ENCODE measurements at places on chromosomes 6 and 20.

DNA sequence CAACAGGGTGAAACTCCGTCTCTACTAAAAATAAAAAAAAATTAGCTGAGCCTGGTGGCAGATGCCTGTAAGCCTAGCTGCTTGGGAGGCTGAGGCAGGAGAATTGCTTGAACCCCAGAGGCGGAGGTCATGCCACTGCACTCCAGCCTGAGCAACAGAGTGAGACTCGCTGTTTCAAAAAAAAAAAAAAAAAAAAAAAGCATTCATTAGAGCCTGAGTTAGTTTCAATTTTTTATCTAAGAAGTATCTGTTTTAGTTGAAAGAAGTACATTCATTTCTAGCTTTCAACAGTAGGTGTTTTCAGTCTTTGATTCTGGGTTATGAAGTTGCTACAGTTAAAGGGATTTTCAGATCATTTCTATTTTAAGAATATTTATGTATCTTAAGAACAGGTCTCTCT is 42.2 kb downstream of the ZNF292 start:
- DNase-seq: no peak

DNA sequence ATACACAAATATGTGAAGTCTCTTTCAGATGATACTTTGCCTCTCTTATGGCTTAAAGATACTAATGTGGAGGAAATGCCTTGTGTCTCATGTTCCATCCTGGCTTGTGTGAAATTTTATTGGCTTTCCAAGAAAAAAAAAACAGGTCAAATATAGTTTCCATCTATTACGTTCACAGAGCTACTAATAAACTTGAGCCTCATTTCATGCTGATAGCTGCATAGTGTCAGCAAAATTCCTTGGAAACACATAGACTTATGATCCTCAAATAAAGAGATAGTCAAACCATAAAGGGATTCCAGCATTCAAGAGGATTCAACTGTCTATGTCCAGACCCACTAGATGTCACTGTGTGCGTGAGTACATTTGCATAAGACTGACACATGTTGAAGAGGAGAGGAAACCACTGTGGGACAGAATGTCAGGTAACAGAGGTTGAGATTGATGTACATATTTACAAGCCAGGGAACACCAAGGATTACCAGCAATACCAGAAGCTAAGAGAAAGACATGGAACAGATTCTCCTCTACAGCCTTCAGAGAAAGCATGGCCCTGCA is 266.6 kb downstream of the COL12A1 start:
- DNase-seq: no peak

GRCh38 chr6:101232961-101233360 is 160.5 kb upstream of the GRIK2 start:
- no peak for DNase-seq

DNA sequence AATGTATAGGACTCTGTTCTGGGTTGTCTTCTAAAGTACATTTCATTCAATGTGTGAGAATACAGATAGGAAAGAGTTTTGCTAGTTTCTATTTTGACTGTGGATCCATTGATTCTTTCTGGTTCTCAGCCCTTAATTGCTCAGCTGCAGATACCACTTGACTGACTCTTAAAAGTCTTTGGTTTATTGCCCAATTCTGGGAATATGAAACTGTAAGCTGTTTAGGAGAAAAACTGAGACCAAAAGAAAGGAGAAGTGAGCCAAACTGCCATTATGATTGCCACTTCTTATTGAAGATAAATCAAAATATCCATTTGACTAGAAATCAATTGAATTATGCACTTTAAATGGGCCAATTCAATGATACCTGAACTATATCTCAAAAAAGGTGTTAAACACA is 211.4 kb downstream of the ESR1 start:
- DNase-seq: no peak

DNA sequence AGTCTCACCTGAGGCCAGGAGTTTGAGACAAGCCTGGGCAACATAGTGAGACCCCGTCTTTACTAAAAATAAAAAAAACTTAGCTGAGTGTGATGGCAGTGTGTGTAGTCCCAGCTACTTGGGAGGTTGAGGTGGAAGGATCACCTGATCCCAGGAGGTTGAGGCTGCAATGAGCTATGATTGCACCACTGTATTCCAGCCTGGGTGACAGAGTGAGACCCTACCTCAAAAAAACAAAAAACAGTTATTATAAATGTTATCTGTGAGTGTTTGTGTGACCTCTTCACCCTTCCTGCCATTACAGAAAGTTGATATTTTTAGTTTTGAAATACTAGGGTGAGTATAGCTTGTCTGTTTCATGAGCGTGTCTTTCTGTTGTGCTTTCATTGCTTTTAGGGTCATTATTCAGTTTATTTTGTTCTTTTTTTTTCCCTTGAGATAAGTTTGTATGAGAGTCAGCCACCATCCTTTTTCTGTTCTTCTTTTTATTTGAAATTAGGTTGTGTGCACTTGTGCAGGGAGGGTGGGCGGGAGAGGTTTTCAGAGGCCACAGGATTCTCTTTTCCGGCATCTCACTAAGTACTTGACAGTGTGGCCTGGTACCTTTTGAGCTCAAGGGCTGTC is 26.2 kb downstream of the CDYL start:
- no peak for DNase-seq

DNA sequence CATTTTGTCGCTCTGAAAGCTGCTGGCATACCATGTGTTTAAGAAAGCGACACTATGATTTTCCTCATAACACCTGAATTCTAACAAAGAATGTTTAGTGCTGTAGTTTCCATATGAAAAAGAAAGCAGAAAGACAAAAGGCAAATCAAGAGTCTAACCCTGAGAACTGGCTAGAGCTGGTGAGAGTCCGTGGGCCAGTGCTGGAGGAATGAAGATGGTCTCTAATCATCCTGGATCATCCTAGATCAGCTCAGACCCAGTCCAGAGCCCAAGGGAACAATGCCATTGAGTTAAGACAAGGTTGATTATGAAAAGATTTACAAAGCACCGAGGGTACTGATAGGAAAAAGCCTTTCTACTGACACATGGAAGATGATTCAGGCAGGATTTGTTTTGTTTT is 73.0 kb upstream of the MYLIP start:
- DNase-seq: no peak

GRCh38 chr6:14965424-14966075 is 280.3 kb upstream of the JARID2 start:
- DNase-seq: no peak

GRCh38 chr6:109393886-109394281 is 11.6 kb upstream of the CD164 start:
- DNase-seq: no peak

DNA sequence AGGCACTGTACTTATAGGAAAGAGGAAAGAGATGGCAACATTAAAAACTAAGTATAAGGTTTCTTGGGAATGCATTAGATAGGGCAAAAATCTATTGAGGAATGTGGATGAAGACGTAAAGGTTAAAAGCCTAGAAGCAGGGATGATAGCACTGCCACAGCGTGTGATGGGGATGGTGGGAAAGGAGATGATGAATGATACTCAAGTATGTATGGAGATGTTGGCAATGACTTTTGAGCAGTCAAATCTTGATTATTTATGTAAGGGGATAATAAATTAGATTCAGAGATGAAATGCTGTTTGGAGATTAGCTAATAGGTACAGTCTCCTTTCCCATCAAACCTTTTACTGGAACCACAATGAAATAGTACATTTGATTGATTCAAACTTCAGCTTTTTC is 432.8 kb downstream of the GRIK2 start:
- no peak for DNase-seq

DNA sequence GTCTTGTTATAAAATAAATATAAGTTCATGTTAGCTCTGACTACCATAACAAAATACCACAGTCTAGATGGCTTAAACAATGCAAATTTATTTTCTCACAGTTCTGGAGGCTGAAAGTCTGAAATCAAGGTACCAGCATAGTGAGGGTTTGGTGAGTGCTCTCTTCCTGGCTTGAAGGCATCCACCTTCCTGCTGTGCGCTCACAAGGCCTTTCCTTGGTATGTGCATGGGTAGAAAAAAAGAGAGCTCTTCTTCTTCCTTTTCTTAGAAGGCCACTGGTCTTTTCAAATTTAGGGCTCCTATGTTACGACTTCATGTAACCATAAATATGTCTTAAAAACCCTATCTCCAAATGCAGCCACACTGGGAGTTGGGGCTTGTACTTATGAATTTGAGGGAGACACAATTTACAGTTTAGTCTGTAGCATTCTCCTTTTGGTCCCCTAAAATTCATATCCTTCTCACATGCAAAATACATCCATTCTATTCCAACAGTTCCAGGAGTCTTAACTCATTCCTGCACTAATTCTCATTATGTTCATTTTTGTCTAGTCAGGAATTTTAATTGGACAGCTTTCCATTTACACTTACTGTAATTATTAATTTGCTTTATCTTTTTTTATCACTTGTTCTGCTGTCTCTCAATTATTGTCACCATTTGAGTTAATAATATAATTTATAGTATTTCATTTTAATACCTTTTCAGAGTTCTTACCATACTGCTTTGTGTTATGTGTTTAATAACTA is 381.9 kb upstream of the EPHA7 start:
- DNase-seq: no peak

DNA sequence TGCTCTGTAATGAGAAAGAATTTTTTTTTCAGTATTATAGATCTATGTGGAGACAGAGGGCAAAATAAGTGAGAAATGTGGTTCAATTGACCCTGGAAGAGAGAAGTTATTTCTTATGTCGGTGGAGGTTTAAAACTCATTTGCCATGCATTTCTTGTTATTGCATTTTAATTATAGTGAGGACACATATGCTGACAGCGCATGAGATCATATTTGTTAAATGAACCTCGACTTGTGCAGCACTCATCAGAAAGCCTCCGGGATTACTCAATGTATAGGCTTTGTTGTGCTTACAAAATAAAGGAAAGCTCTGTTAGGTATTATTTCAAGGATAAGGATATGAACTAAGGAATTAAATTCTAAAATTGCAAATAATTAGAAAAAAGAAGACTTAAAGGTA is 915.1 kb upstream of the MAP3K7 start:
- no peak for DNase-seq

- no peak for DNase-seq
These were observed 135.3 kb downstream of the CDH4 start for GRCh38 chr20:61387204-61387953.

DNA sequence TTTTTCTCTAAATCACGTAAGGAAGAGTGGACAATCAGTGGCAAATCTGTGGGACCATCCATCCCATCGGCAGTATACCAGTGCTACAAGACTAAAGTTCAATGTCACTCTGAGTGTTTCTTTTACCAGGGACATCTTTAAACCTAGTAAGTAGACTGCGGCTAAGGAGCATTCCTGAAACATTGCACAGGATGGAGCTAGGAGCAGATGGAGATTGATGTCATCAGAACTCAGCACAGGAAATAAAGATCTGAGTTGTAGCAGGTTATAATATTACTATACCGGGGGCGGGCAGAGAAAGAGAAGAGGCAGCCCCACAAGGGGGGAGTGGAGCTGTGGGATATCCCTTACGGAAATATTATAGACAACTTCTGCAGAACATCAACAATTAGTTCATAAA is 162.1 kb downstream of the MTFR2 start:
- no peak for DNase-seq

DNA sequence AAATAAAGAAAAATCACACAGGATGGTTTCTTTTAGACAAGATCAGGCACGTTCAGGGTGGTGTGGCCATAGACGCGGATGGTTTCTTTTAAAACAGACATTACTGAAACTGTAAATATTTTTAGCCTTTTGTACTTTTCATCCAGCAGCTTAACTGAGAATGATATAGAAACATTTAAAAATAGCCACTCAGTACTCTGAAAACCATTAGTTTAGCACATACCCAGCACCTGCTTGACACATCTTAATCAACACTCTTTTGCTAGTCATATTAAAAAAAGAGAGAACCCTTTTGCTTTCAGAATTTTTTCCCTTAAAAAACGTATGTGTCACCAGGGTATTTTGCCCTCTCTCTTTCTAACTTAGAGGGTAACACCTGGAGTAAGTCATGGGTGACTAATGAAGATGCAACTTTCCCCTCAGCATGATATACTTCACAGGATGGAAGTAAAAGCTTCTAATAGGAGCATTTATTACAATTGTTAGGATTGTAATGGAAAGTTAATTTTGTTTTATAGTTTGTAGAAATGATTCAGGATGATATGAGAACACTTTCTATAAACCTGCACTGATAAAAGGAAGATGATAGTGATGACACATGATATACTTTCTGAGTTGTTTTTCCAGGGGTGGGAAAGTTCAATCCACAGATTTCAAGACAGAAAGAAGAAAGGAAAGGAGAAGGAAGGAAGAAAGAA is 45.2 kb downstream of the BACH2 start:
- no peak for DNase-seq

DNA sequence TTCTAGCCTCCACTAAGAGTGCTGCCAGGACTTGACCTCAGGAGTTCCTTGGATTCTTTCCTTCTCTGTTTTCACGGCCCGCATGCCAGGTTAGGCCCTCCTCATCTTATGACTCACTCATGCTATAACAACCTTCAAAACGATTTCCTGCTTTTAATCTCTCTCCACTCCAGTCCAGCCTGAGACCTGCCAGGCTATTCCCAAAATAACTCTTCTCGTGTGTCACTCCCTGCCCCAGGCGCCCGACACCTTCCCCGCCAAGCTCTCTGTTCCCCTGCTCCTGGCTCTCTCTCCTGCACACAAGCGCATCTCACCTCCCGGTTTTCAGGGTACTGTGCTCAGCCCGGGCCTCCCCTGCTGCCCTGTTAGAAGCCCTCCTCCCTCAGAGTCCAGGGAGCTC is 64.1 kb upstream of the RPS6KA2 start:
- no peak for DNase-seq

DNA sequence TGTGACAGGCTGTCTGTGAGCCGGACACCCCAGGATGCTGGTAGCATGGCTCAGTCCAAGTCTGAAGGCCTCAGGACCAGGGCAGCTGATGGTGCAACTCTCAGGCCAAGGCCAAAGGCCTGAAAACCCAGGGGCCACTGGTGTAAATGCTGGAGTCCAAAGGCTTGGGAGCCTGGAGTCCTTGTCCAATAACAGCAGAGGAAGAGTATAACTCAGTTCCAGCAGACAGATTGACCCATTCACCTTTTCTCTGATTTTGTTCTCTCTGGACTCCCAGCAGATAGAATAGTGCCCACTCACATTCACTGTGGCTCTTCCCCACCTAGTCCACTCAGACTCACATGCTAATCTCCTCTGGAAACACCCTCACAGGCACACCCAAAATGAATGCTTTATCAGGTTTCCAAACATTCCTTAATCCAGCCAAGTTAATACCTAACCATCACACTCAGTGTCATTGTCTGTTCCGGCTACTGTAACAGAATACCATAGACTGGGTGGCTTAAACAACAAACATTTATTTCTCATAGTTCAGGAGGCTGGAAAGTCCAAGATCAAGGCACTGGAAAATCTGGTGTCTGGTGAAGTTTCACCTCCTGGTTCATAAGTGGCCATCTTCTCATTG is 5.0 kb upstream of the TRAF3IP2 start:
- no peak for DNase-seq

DNA sequence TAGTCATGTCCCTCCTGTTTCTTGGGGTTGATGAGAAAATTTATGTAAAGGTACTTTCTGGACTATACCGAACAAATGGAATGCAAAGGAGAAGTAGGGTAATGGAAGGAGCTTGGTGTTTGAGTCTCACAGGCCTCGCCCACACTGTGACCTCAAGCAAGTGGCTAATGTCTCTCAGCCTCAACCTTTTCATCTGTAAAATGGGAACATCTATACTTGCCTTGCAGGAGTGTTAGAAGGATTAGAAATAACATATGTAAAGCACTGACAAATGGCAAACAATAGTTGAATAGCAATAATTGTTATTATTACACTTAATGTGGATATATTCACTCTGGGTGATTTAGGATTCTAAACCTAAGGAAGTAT is 8.9 kb upstream of the PKIG start:
- no peak for DNase-seq

GRCh38 chr6:21323577-21323976 is 270.0 kb upstream of the SOX4 start:
- no peak for DNase-seq

Data from stimulated activated CD4-positive, alpha-beta T cell treated with anti-CD3 and anti-CD28 coated beads, Interleukin-1b, Interleukin-23, amount 100 ng/mL, for 24 hours (primary cell).